ENCODE measurements at places on chromosomes 1 and 21. TPM values are rescaled to one million over a fixed set of nuclear protein-coding genes. Genes with fewer than 3 reads are reported as not detected.
A peak's percentile ranks its signal among the peaks of the same experiment; 100 is the strongest.

DNA sequence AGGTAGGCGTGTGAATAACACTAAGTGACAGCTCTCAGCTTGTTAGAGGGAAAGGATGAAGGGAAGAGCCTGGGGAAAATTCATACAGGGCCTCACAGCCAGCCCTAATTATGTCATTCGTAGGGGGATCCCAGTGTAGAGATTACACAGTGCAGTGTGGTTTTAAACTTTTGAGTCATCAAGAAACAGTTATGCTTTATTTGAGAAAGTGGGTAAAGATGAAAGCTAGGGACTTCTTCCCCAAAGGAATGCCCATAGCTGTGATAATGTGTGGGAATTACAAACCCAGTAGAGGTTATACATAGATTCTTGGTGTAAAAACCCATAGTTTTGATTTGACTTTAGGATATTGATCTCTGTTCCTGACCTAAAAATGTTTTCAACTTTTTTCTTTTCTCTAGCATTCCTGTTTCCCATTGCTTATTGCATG lies 1.9 kb downstream of the TTF2 start:
- no peak for DNase-seq

DNA sequence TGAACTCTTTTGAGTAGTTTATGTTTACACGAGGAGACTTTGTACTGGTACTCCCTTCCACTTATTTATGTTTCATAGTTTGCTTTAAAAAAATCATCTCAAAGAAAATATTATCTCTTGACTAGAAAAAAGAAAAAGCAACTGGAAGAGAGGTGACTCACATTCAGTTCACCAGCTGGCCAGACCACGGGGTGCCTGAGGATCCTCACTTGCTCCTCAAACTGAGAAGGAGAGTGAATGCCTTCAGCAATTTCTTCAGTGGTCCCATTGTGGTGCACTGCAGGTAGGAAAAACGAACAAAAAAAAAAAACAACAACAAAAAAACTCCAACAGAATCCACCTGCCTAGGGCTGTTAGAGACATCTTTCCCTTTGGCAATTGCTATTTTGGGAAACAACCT lies 102.9 kb downstream of the PTPRC start:
- DNase-seq = no peak

DNA sequence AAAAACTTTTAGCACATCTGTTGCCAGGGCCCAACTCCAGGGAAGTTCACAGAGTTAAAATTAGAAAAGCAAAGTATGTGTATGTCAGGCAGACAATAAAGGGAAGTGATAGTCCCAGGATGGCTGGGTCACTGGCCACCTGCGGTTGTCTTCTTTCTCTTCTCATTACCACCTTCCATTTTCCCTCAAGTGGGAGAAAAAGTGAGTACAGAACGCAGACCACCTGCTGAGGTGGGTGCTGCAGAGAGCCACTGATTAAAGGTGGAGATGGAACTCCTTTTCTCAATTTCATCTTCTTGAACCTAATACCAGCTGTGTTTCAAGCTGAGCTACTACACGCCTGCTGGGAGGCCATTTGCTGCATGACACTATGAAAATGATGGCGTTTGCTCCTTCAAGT lies 88.8 kb upstream of the PDE4B start:
- DNase-seq = no peak

- no peak for DNase-seq
Observed at GRCh38 chr1:218953386-218953785, 220.3 kb upstream of the LYPLAL1 start.

GRCh38 chr1:31772669-31773248 lies 8.6 kb upstream of the ADGRB2 start:
- DNase-seq = no peak

- DNase-seq = no peak
Observed at GRCh38 chr1:232521660-232522059, 108.3 kb downstream of the SIPA1L2 start.

DNA sequence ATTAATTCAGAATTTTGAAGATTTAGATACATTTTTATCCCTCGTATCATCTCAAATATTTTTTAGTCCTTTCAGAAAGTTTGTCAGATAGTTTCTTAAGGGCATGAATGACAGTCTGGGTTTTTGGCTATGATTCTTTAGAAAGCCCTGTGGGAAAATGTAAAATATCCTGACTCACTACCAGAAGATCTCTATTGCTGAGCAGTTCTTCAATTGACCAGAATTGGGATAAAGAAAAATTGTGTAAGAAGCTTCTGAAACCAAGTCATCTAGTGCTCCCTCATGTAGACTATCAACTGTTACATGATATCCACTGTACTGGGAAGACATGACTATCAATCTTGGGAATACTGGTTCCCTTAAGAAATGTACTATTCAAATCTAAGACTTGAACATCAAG lies 608.3 kb upstream of the CHRM3 start:
- DNase-seq = no peak

- DNase-seq = no peak
Observed at GRCh38 chr1:13652238-13652637, 47.8 kb upstream of the PRDM2 start.

DNA sequence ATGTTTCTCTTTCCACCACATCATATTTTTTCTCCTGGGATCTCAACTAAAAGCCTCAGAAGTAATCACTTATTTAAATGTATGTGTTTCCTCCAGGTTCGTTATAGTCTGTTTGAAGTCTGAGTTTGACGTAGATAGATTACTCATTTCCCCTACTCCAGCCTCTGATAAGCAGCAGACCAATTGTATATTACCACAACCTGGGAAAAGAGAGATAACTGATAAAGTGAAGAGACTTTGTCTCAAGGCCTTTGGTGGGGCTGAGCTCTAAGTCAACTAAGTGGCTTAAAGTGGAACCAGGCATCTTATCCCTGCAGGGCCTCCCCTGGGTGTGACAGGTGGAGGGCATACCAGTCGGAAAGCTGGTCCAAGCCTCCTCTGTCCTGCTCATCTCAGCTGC lies 34.9 kb upstream of the CACNA1E start:
- no peak for DNase-seq

DNA sequence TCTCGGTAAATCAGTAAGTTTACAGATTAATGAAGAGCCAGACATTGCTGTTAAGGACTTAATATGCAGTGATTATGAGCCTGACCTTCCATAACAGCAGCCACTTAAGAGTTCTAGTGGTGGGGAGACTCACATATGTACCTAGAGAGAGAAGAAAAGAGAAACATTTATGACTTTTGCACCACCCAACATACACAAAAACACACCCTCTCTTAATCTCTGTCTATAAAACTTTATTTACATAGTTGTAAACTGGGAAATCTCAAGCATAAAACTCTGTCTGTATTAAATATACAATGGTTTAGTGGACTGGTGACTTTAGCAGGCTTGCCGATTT lies 347.4 kb upstream of the ADGRL2 start:
- DNase-seq = no peak

- no peak for DNase-seq
Observed at GRCh38 chr1:224733027-224733911, 117.2 kb downstream of the CNIH3 start.

DNA sequence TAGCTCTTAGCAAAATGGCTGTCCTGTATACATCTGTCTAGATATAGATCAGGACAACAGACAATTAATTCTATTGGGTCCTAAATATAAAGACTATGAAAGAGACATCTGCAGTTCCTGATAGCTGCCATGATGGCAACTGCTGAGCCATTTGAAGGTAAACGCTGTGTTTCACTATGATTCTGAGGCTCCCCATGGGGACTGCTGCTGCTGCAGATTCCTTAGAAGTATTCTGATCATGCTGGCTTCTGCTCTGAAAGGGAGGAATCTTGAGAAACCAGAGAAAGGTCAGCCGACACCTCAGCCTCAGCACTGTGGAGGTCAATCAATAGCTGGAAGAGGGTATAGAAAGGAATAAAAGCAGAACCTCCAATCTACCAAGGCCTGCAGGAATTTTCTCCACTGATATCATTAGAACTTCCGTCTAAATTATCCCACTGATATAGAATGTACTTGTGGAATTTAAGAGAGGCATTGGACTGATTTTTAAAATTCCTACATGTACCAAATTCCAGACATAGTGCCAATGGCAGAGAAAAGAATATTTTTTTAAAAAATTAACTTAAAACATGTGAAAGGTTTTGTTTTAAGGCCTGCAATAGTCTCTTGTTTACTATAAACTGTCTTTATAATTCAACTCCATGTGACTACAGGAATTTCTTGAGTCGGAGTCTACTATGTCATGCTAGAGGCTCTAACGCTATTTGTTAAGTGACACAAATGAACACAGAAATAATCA lies 53.2 kb downstream of the DDAH1 start:
- DNase-seq = no peak

GRCh38 chr1:211828584-211829342 lies 1.8 kb downstream of the LPGAT1 start:
- DNase-seq = no peak

- no peak for DNase-seq
Observed at GRCh38 chr1:100036718-100037655, 67.2 kb downstream of the SLC35A3 start.

- DNase-seq = no peak
Observed at GRCh38 chr1:199508653-199509052, 518.9 kb upstream of the NR5A2 start.

DNA sequence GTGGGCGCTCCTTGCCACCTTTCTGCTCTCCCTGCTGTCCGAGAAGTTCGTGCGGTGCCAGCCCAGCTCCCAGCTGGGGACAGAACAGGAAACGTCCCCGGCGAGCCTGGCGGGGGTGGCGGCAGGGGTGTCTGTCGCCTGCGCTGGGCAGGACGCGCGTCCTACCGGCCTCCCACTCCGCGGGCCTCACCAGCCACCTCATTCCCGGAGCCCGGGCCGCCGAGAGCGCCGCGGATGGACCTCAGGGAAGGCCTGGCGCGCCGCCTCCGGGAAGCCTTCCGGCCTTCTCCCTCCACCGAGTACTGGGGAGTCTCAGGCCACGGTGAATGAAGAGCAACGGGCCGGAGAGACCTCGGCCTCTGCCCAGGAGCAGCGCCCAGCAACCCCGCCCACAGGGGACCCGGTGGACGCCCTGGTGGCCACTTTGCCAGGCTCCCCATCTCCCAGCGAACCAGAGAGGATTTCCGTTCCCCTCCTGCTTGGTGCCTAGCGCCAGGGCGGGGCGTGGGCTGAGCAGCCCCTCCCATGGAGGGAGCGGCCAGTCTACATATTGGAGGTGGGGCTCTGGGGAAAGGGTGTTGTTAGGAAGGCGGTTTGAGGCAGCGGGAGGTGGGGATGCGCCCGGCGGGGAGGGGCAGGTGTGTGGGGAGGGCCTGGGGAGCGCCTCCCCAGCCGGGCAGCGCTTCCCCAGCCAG lies 9.5 kb upstream of the TNFRSF14 start:
- DNase-seq = peak; percentile 93

DNA sequence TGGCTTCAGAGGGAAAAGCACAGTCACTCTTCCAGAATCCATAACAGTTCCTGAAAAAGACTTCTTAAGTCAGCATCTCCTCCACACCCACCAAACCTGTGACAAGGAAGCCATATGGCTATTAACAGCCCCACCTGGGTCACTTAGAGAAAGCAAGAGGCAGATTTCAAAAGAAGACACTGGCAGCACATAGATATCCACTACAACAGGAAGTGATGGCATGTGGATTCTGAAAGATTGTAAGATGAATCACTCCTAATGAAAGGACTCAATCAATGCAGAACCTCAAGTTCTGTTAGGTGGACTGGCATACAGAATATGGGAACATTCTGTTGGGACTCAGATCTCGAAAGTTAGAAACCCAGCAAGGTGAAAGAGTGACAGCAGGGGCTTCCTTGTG lies 365.9 kb downstream of the TGFB2 start:
- no peak for DNase-seq

DNA sequence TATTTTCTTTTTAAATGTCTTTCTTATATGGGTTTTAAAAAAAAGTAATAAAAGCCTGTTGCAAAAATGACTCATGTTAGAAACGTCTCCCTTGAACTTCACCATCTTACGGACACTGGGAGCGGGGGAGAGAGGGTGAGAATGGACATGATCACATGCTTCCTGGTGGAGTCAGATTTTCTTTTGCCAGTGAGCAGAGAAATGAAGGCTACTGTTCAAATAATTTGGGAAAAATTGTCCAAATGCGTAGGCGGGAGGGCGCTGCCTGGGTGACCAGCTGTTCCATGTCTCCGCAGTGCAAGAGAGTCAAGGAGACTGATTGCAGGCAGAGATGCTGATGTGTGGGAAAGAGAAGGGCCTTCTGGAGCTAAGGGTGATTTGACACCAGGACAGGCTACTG lies 23.1 kb downstream of the EIF2D start:
- DNase-seq = no peak

- no peak for DNase-seq
Observed at GRCh38 chr1:90417126-90417525, 300.0 kb downstream of the BARHL2 start.

GRCh38 chr1:245810789-245811337 lies 656.1 kb downstream of the KIF26B start:
- no peak for DNase-seq

DNA sequence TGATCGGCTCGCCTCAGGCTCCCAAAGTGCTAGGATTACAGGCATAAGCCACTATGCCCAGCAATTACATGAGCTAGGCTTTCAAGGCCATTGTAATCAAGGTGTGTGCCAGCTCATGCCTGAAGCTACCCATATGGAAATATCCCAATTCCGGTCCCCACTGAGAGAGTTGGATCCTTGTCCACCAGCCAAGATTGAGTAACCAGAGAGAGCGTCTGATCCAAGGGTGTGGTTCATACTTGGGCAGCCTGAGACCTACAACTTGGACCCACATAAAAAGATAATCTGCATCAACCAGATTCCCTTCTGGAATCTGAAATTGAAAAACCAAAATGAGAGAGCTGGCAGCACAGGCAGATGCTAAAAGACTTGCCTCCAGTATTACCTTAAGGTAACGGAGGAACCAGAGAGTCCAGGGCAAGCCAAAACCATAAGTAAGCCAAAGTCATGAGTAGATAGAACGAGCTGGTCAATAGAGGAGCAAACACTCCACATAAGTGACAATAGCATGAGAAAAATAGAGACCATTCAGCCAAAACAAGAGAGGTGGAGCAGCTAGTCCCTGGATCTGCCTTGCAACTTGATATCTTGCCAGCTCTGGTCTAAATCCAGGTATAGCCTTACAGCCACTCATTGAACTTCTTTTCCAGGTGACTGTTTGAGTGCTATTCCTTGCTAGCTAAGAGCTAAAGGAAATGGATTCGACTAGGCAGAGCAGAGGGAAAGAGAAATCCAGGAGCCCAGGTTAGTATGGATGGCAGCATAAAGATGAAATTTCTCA lies 63.8 kb upstream of the ATP1A1 start:
- DNase-seq = no peak

CYP4Z1 gene
- total RNA-seq = 2.5 TPM

UHMK1 gene
- total RNA-seq = 84.0 TPM

PADI1 gene
- total RNA-seq = not detected

CCDC17 gene
- 2.4 TPM for total RNA-seq

DIRAS3 gene
- total RNA-seq = 0.74 TPM

KIRREL1 gene
- total RNA-seq = 99.8 TPM

FAM43B gene
- 0.87 TPM for total RNA-seq

TENT5C gene
- total RNA-seq = 2.5 TPM

SDC3 gene
- total RNA-seq = 53.4 TPM

FAM72D gene
- total RNA-seq = not detected

CCDC28B gene
- 3.5 TPM for total RNA-seq

NUF2 gene
- 0.29 TPM for total RNA-seq

PLEKHO1 gene
- total RNA-seq = 33.1 TPM

RBM11 gene
- not detected for total RNA-seq
